Iris pigment epithelial cell (primary cell): ENCODE measurements at places on chromosomes 7 and 10.

DNA sequence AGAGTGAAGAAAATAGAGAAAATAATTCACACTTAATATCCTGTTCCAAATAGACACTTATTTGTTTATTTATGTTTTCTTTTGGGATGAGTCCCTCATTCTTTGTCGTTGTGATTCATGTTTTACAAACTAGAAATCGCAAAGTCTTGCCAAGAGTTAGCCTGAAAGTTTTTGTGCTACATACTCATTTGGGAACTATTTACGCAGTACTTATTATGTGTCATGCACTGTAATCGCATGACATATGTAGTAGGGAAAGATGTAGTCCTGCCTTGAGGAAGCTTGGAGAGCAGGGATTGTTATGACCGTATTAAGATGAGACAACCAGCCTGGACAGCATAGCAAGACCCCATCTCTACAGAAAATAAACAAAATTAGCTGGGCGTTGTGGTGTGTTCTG lies 189.3 kb downstream of the ABCA13 start:
- no peak for DNase-seq

DNA sequence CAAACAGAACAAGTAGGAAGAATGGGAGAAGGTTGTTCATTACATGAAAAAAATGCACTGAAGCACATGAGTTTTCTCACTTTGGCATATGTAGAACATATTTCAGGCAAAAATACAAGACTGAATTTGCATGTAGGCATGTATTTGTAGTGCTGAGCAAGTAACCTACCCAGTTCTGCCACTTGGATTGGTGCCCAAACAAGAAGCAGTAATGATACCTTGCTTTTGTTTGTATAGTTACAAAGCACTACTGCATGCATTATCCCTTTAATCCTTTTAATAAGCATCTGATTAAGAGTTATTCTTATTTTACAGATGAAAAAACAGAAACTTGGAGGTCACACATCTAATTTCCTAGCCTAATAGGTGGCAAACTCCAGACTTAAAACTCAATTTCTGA lies 23.1 kb upstream of the CTTNBP2 start:
- no peak for DNase-seq

DNA sequence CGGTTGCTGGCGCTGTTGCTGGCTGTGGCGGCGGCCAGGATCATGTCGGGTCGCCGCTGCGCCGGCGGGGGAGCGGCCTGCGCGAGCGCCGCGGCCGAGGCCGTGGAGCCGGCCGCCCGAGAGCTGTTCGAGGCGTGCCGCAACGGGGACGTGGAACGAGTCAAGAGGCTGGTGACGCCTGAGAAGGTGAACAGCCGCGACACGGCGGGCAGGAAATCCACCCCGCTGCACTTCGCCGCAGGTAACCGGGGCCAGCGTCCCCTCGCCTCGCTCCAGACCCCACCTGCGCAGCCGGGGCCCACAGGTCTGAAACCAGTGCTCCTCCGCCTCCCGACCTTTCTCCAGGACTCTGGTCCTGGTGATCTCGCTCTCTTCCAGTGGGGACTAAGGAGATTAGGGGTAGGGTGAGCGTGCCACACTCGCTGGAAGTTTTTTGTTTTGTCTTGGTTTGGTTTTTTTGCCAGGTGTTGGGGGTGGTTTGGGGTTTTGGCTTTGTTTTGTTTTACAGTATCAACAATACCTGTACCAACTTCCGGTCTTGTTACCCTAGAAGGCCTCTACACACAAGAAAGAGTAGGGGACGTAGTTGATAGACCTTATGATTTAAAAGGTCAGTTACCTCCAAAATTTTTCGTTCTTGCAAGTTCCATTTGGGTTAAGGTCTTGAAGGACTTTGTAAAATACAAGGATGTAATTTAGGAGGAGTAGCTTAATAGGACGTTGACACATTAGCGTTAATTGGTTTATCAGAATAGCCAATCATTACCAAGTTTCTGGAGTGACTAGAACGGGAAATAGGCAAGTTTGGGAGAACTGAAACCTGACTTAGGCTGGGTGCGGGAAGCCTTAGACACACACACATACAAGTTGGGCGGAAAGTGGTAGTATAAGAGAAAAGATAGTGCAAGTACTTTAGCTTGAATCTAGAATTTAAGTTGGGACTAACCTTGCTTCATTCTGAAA lies 704 bp downstream of the TNKS2 start:
- peak; percentile 63 for DNase-seq

- peak; percentile 89 for DNase-seq
Observed at GRCh38 chr7:11648980-11649379, 183.0 kb downstream of the THSD7A start.

- no peak for DNase-seq
Observed at GRCh38 chr7:12062062-12062461, 149.0 kb upstream of the TMEM106B start.

DNA sequence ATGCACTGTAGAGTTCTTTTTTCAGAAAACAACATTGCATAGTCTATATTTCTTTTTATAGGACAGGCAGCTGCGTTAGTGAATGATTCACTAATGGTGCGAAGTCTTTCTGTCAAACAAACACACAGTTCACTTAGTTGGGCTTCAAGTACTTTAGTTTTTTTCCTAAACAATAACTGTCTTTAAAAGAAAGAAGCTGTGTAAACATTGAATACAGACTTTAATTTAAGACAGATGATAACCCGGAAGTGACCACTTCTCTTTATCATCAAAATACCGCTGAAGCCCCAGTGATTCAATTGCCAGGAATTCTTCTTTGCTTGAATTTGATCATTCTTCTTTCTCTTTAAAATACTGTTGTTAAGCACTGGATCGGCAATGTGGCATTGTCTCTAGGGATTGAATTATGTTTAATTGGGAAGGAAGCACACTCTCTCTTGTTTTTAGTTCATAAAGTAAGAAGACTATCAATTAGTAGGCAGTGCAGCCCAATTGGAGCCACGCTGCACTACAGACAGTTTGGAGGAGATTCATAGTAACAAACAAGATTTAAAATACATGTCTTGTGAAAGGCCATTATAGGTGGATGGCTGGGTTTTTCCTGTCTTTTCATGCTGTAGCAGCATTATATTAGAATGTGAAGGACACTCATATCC lies 30.4 kb downstream of the CNTNAP2 start:
- DNase-seq, result peak; percentile 72

GRCh38 chr10:13911821-13912520 lies 325.2 kb downstream of the PRPF18 start:
- DNase-seq, result no peak

GRCh38 chr7:83532219-83532618 lies 116.7 kb downstream of the SEMA3E start:
- DNase-seq, result peak; percentile 40

DNA sequence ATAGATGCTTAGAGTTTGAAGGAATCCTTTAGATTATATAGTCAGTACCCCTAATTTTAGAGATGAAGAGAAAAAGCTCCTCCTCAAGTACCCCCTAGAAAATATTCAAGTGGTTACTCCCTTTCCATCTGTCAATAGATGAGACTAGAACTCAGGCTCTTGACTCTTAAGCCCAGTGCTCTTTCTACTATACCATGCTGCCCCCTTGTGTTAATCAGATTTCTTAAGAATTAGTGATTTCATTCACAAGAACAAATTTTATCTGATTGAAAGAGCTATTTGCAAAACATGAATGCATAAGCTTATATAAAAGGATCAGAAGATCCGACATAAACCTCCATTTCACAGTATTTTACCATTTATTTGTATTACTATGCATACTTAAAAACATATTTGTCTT lies 179.3 kb downstream of the TFEC start:
- DNase-seq, result peak; percentile 62

GRCh38 chr10:105354010-105354409 lies 712.9 kb downstream of the SORCS3 start:
- DNase-seq, result no peak

- DNase-seq, result no peak
Observed at GRCh38 chr10:74150204-74150989, at the start of gene AP3M1. Gene AP3M1, minus strand, starts transcription at chr10:74150828. Its CDS starts 12,449 bp downstream, at chr10:74138379.

- no peak for DNase-seq
Observed at GRCh38 chr10:59968705-59969104, 62.3 kb upstream of the CCDC6 start.
